Activated T-helper 1 cell treated with anti-CD3 and anti-CD28 coated beads, Interleukin-12 subunit alpha, Interleukin-12 subunit beta, Interleukin-2, Interleukin-4 antibody, amounts not matched to agents 30 ng/mL and 10 ng/mL and 1 ng/mL, durations not matched to agents 14 hours and 24 hours and 36 hours (primary cell): ENCODE measurements at places on chromosomes 16 and 17. TPM values are rescaled to one million over a fixed set of nuclear protein-coding genes. Genes with fewer than 3 reads are reported as not detected.

DNA sequence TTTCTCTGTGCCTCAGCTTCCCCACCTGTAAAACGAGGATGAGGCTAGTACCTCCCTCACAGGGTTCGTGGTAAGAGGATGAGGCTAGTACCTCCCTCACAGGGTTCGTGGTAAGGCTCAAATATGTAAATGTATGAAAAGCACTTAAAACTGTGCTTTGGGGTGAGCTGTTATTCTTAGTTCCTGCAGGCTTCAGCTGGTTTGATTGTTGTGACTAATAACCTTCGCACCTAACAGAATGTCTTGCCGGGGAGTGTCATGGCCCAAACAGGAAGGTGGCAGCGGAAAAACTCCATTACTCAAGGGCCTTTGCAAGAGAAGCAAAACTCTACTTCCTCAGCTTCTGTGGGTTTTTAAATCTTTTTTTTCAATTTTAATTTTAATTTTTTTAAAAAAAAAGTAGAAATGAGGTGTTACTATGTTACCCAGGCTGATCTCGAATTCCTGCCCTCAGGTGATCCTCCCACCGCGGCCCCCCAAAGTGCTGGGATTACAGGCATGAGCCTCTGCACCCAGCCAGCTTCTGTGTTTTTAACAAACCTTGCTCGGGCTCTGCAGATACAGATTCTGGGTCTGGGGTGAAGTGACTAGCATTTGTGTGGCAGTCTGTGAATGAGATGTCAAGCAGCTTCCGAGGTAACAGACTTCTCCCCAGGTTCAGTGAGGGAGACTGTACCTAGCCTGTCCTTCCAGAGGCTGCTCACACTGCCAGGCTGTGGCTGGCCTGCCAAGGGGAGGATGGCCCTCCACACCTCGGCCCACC lies 103.0 kb downstream of the RAB11FIP4 start:
- H3K27me3 ChIP-seq: no peaks in the 10 kb centered on the region
- peak overlapping the region; percentile 67 for H3K4me3 ChIP-seq
- H3K4me1 ChIP-seq: peaks cover 68% of the 10 kb centered on the region
- peaks cover 5% of the 10 kb centered on the region for H3K36me3 ChIP-seq

The CCDC137 gene
- total RNA-seq: 59.3 and 62.1 TPM in 2 replicates

The PPP1R27 gene
- not detected in 2 replicates for total RNA-seq

The ATP6V0C gene
- total RNA-seq: 117 and 119 TPM in 2 replicates

GRCh38 chr17:1882836-1883235 lies 53.0 kb downstream of the RPA1 start:
- no peak overlapping the region for H3K27ac ChIP-seq
- no peak for DNase-seq
- H3K27me3 ChIP-seq: no peaks in the 10 kb centered on the region
- no peak overlapping the region for H3K4me3 ChIP-seq
- H3K4me1 ChIP-seq: peaks cover 18% of the 10 kb centered on the region
- H3K36me3 ChIP-seq: peaks cover 64% of the 10 kb centered on the region
